ENCODE measurements at places on chromosomes 1 and 21.

DNA sequence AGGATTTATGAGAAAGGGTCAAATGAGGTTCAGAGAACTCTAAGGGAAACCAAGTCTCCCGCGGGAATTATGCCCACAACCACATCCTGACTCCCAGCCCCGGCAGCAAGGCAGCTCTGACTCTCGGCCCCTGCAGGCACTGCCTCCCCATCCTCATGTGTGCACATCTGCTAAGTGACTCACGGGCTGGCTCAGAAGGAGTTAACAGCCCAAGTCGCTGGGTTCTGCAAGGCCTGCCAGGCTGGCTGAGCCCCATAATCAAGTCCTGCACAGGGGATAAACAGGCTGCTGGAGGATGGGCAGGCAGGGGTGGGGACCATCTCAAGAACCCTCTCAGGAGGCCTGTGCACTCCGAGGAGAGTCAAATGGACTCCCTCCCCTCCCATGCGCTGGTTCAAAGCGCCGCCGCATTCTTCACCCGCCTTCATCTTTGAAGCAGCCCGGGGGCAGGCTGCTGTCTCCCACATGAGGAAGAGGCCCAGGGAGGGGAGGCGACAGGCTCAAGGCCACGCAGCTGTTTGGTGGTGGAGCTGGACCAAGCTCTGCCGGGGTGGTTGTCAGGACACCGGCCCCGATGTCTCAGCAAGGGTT, 344.3 kb downstream of the MATN1 start:
- DNase-seq: no peak

GRCh38 chr1:111805251-111805650, 49.5 kb downstream of the DDX20 start:
- DNase-seq: no peak

DNA sequence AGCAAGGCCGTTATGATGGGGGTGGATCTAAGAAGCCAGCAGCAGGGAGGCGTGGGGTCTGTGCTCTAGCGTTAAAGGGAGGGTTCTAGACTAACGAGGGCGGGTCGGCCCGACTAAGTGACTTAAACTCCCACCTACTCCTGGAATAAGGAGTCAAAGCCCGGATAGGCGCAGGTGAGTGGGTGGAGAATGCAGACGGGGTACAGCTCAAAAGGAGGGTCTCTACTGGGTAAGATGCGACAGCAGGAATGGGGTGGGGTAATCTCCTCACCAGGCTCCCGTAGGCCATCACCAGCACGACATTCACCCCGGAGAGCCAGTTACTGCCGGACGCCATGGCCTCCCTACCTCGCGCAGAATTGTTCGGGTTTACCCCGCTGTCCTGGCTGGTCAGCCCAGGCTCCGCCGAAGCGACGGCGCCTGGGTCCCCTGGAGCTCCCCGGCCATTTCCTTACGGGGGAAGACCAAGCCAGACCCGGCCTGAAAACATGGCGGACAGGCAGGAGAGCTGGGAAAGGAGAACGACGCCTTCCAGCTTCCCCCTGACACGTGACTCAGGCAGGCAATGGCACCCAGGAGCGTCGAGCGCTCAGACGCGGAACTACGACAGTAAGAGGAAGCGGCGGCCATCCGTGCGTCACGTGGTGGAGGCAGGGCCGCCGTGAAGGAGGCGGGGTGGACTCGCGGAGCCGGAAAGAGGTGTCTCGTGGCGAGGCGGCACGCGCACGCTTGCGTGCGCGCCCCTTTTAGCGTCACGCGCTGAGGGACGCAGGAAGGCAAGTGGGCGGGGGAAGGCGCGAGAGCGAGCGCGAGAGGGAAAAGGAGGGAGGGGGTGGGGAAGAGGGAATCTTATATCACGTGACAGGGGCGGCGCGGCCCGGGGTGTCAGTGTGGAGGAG, at the start of gene UBAP2L:
Gene UBAP2L (plus strand): TSS at position 885 of the 899 bp plus-strand sequence. CDS start 4,169 bp downstream, outside the sequence.
- peak; percentile 98 for DNase-seq

GRCh38 chr1:21665711-21666575, 3.2 kb downstream of the RAP1GAP start:
- no peak for DNase-seq

DNA sequence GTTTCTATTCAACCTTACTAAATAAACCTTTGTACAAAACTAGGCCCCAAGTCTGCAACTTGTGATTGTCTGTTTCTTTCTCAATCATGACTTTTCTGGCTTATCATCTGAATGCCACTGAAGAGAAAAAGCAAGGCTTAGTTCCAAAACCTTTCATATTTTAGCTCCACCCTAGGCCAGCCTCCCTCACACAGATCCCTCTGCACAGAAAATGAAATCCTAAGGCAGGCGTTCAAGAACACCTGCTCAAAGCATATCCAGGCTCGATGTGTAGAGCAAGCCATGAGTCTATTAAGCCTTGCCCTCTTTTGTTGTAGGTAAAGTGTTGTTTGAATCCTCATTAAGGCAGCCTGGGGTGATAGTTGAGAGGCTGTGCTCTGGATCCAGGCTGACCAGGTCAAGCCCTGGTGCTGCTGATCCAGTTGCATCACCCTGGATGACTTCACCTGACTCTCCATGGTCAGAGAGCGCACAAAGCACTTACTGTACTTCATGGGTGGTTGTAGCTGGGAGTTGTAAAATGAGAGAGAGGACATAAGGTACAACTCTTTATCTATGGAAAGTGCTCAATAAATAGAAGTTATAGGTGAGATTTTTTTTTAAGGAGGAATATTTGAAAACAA, 39.0 kb downstream of the FYB2 start:
- no peak for DNase-seq

DNA sequence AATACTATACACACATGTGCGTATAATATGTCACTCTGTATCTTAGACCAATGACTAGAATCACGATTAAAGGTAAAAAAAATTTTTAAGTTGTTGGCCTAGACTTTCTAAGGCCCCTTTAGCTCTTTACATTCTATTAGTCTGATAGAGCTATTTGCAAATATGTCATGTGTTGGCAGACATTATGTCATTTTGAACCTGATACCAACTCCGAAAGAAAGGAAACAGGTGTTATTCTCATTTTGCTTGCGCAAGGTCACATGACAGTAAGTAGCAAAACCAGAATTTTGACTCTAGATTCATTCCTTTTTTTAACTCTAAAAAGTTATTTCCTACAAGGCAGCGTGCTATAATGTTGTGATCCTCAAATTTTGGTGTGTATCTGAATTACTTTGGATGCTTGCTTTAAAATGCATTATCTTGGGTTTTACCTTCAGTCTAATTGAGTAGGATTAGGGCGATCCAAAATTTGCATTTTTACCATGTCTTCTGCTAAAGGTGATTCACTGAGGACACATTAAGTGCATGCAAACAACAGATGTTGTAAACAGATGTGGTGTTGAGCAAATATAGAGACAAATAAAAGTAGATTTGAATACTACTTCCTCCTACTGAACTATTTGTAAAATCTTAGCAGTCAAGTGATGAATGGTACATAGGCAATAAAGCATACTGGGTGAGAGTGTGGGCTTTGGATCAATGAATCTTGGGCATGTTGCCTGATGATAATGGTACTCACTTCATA, 63.5 kb upstream of the KIAA1614 start:
- no peak for DNase-seq

DNA sequence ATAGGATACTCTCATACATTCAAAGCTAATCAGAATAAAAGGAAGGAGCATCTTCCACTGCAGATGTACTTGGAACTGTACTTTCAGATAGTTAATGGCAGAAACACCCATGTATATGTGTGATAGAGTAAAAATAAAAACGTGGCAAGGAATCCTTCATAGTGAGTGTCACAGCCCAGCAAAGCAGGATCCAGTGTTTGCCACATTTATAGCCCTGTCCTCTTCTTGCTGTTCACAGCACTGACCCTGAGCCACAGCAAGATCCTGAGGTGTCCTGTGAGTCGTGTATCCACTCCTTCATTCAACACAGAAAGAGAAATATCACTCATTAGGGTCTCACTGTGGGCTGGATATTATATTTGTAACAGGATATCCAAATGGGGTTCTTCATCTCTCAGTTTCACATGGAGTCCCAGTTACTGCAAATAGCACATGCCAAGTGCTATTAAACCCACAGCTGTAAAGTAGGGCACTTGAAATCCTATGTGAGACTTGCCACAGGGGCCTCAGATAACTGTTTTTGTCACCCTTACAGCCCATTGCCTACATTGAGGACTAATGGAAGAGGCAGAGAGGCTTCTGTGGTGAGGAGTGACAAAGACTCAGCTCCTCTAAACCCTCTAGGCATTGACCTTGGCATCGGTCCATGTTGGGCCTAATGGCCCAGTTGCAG, 41.3 kb downstream of the CYP2J2 start:
- DNase-seq: no peak

- DNase-seq: no peak
Measured at GRCh38 chr1:52899445-52899894, 22.1 kb downstream of the ECHDC2 start.

Data from CD4-positive, alpha-beta T cell treated with Interleukin-15 for 4 hours (primary cell).